ENCODE measurements at places on chromosomes 6 and 20. TPM values are rescaled to one million over a fixed set of nuclear protein-coding genes. Genes with fewer than 3 reads are reported as not detected.

RRAGD gene
- total RNA-seq: 16.4 TPM

OTOR gene
- total RNA-seq: not detected

OXT gene
- 1.0 TPM for total RNA-seq

NTSR1 gene
- not detected for total RNA-seq

- H3K27me3 ChIP-seq: no peaks in the 10 kb centered on the region
- H3K4me1 ChIP-seq: no peaks in the 10 kb centered on the region
- H3K4me3 ChIP-seq: no peak overlapping the region
- H3K27ac ChIP-seq: no peak overlapping the region
- no peak for DNase-seq
These were observed 202.2 kb downstream of the TASP1 start for GRCh38 chr20:13436530-13436929.

DNA sequence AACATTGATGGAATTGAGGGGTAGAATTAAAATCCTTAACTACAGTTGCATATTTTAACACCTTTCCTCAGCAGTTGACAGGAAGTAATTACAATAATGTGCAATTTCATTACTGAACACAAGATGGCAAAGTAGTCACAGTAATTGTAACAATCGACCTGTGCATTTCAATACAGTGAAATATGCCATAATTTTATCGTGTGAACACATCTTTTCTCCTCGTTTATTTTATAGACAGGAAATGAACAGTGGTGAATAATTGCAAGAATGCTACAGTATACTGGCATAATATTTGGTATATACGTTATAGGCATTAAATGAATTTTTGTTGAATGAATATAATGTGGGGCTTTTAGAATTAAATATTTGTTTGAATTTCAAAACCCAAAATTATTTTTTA, 25.0 kb downstream of the CYB5R4 start:
- H3K4me3 ChIP-seq: no peak overlapping the region
- H3K4me1 ChIP-seq: peaks cover 14% of the 10 kb centered on the region
- H3K27ac ChIP-seq: no peak overlapping the region
- no peaks in the 10 kb centered on the region for H3K27me3 ChIP-seq

DNA sequence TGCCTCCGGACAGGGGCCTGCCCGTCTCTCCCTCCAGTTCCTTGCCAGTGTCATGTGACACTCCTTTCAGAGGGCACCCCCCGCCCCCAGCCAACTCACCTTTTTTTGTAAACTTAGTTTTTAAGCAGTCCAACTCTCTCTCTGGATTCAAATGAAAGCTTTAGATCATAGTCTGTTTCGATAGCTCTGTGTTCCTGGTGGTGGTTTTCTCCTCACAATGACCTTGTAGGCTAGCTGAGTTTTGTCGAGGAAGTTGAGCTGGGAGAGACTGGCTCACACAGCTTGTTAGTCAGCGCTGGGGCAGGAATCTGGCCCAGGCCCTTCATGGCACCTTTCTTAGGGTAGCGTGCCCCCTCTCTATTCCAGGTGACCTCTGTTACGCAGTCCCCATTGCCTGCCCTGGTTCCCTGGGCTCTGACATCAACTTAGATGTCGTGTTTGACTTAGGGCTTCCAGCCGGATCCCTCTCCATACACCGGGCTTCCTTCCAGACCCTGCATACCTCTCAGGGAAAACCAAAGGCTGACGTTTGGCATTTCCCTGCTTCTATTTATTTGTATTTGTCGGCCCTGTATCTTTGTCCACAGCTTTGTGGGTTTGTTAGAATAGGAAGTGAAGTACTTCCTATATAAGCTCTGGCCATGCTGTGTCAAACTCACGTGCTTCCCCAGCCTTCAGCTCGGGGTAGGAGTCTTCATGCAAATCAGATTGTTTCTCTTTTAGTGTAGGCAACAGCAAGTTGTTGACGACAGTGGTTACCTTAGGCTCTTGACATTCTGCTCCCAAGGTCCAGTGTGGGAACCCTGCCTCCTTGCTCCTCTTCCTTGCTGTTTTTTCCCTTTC, 12.7 kb downstream of the IGF2R start:
- H3K36me3 ChIP-seq: peaks cover 3% of the 10 kb centered on the region
- peaks cover 97% of the 10 kb centered on the region for H3K4me1 ChIP-seq
- H3K27ac ChIP-seq: peak overlapping the region; percentile 98
- H3K4me3 ChIP-seq: peak overlapping the region; percentile 44

DNA sequence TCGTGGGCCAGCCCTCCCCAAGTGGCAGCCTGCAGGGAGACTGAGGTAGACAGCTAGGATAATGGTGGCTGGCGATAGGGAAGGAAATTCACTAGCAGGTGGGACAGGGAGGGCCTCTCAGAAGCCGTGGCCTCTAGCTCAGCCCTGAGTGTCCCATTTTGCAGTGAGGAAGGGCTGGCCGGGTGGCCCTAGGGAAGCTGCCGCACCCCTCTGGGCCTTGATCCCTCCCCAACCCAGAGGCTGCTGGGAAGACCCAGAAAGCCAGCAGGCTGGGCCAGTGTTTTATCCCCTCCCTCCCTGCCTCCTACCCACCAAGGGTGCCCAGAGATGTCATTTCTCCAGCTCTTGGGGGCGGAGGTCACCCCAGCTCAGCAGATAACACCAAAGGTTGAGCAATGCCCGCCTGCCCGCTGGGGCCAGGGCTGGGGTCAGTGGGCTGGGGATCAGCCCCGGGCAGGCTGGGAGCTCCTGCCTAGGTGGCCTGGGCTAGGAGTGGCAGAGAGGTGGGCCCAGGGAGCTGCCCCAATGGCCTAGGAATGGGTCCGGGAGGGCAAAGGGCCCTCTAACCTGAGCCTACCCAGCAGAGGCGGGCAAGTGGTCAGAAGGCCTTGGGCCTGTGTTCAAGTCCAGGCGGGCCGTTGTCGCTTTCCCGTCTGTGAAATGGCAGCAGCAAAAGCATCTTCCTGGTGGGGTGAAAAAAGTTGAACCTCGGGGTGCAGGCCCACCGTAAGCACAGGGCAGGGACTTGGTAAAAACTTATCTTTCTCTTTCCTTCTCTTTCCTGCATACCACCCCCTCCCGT, 1.6 kb upstream of the CEBPB start:
- H3K4me1 ChIP-seq: peaks cover 17% of the 10 kb centered on the region
- H3K4me3 ChIP-seq: no peak overlapping the region
- DNase-seq: no peak
- H3K27me3 ChIP-seq: peaks cover 13% of the 10 kb centered on the region

DNA sequence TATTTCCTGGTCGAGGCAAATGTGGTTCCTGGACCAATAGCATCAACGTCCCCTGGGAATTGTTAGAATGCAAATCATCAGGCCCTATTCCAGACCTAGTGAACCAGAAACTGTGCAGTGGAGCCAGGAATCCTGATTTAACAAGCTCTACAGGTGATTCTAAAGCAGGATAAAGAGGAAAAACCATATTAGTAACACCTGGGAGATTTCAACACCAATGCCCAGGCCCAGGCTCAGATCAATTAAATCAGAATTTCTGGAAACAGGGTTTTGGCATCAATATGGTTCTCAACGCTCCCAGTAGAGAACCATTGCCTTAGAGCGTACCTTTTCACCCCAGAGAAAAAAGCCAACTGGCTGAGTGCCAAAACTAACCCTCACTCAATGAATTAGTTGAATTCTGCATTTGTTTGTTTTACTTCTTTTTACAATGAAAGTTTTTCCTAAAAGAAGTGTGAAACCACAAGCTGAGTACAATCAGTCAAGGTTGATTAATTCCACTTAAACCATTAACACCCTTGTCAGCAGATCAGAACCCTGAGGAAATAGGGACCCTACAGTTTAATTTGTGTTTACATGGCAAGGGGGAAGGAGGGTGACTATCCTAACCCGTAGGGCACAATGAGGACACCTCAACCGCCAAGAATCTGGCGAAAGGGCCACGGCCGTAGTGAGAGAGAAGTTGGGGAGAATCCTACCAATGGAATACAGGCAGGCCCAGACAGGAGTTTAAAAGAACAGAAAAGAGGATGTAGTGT, 34.9 kb upstream of the LOC128125822 start:
- no peak overlapping the region for H3K4me3 ChIP-seq
- H3K27ac ChIP-seq: no peak overlapping the region

- no peaks in the 10 kb centered on the region for H3K36me3 ChIP-seq
- DNase-seq: no peak
- H3K27ac ChIP-seq: no peak overlapping the region
- H3K27me3 ChIP-seq: no peaks in the 10 kb centered on the region
- H3K4me3 ChIP-seq: no peak overlapping the region
These were observed 7.9 kb downstream of the BPIFB3 start for GRCh38 chr20:33061658-33062028.

DNA sequence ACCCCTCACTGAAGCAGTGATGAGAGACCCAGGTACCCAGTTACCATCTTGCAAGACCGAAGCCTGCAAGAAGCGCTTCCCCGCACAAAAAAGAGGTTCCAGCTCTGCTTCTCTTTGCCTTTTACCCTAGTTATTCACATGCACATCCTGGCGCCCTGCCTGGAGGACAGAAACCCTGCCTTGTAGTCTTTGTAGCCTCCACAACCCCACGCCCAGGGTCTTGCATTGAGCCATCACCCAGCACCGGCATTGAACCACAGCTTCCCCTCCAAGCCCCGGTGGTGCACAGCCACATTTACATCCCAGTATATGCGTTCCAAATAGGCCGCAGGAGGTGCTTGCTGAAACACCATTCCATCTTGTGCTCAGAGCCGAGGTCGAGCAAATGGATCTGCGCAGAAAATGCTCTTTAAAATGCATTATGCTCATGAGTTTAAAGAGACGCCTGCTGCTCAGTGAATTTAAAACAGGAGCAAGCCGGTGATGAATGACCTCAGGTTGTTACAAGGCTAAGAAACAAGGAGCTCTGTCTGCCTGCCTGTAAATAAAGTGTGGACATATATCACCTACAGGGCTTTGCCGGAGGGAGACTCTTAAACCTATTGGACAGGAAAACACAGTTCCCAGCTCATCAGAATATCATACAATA, 61.7 kb downstream of the GNAS-AS1 start:
- no peak for DNase-seq
- H3K27me3 ChIP-seq: peaks cover 17% of the 10 kb centered on the region
- H3K4me1 ChIP-seq: no peaks in the 10 kb centered on the region

DNA sequence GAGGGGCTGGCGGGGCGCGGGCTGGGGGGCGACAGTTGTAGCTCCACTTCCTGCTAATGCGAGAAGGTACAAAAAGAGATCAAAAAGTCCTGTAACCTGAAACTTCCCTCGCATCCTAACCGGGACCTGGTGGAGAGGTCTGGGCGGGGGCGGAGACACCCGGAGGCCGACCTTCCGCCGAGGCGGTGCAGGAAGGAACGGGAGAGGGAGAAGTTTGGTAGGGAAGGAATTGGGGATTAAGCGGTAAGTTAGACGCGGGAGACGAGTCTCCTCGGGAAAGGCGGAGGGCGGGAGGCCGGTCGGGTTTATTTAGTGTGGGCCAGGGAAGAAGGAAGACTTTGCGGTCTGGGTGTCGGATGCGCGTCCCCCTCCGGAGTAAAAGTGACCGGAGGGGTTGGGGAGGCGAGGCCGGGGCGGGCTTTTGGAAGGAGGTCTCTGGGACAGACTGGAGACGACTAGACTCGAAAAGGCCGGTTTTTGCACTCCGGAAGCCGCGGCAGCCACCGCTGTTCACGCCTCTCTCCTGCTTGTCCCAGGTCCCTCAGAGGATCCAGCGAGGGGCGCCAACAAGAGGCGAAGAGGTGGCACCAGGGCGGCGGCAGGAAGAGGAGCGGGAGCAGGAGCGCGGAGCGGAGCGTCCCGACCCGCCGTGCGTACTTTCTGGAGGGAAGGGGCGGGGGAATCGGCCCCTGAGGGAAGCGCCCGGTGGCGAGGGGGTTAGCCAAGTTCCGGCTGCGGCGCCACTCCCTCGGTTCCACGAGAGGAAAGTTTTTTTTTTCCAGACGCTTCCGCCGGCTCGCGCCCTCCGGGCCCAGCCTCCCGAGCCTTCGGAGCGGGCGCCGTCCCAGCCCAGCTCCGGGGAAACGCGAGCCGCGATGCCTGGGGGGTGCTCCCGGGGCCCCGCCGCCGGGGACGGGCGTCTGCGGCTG, 734 bp downstream of the TPBG start:
- peak overlapping the region; percentile 75 for H3K4me3 ChIP-seq
- H3K27me3 ChIP-seq: peaks cover 46% of the 10 kb centered on the region
- H3K4me1 ChIP-seq: peaks cover 16% of the 10 kb centered on the region

GRCh38 chr20:61765871-61766654, 299.6 kb downstream of the TAF4 start:
- no peaks in the 10 kb centered on the region for H3K4me1 ChIP-seq
- no peak overlapping the region for H3K4me3 ChIP-seq
- H3K36me3 ChIP-seq: no peaks in the 10 kb centered on the region
- no peak for DNase-seq

- H3K4me3 ChIP-seq: no peak overlapping the region
- no peak for DNase-seq
- H3K27me3 ChIP-seq: peaks cover 58% of the 10 kb centered on the region
- no peaks in the 10 kb centered on the region for H3K4me1 ChIP-seq
These were observed 8.6 kb downstream of the OR10C1 start for GRCh38 chr6:29447670-29448069.

DNA sequence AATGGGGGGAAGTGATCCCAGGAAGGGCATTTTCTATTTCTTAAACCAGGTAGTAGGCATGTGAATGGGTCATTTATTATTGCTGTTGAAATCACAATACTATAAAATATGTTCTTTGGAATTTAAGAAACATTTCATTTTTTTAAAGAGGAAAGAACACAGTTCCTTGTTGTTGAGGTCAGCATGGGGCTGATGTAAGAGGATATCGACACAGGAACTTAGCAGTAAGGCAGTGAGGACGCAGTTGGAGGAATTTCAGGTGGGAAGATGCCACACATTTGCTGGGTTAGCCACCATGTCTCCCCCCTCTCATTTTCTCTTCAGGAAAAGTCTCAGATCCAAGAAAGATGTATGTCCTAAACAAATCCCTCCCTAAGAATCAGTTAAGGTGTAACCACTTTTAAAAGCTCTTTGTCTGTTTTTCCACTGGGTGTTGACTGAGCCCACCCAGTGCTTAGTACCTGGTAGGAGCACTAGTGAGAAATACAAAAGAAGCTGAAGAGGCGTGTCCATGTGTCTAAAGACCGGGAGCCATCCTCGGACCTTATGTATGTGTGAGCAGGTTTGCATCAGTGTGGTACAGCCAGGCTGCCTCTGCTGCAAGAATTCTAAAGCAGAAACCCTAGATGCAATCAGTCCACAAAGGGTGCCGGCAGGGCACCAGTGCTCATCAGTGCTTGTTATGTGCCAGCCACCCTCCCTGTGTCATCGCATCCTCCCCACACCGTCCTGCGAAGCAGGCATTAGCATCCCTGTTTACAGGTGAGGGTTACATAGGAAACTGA, 98.9 kb downstream of the TCP11 start:
- H3K27ac ChIP-seq: no peak overlapping the region
- H3K4me3 ChIP-seq: no peak overlapping the region
- no peak for DNase-seq
- no peaks in the 10 kb centered on the region for H3K27me3 ChIP-seq
- peaks cover 5% of the 10 kb centered on the region for H3K4me1 ChIP-seq
- H3K36me3 ChIP-seq: no peaks in the 10 kb centered on the region

- H3K4me3 ChIP-seq: no peak overlapping the region
- H3K36me3 ChIP-seq: no peaks in the 10 kb centered on the region
- H3K27ac ChIP-seq: no peak overlapping the region
These were observed 341.3 kb downstream of the FOXA2 start for GRCh38 chr20:22243067-22243466.

DNA sequence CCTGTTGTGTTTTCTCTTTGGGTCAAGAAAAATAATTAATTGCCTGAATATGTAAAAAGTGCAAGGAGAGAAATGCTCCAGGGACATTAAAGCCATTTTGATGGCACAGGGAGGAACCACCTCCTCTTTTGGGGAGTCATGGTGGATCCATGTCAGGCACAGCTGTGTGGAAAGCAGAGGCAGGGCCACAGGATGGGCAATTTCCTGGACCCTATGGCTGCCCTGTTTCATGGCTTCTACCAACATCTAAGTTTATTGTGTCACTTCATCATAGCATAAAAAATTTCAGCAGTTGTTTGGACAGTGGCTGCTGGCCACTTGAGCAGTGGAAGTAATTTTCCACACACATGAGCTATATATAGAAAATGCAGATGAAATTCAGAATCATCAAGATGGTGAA, 238.2 kb downstream of the SYNE1 start:
- no peak for DNase-seq
- H3K36me3 ChIP-seq: no peaks in the 10 kb centered on the region
- no peaks in the 10 kb centered on the region for H3K4me1 ChIP-seq

All from activated CD4-positive, alpha-beta memory T cell treated with anti-CD3 and anti-CD28 coated beads for 36 hours (primary cell).